ENCODE measurements at places on chromosomes 12 and 14.

GRCh38 chr12:55253281-55253680 lies 8.9 kb downstream of the OR6C74 start:
- DNase-seq, result no peak

DNA sequence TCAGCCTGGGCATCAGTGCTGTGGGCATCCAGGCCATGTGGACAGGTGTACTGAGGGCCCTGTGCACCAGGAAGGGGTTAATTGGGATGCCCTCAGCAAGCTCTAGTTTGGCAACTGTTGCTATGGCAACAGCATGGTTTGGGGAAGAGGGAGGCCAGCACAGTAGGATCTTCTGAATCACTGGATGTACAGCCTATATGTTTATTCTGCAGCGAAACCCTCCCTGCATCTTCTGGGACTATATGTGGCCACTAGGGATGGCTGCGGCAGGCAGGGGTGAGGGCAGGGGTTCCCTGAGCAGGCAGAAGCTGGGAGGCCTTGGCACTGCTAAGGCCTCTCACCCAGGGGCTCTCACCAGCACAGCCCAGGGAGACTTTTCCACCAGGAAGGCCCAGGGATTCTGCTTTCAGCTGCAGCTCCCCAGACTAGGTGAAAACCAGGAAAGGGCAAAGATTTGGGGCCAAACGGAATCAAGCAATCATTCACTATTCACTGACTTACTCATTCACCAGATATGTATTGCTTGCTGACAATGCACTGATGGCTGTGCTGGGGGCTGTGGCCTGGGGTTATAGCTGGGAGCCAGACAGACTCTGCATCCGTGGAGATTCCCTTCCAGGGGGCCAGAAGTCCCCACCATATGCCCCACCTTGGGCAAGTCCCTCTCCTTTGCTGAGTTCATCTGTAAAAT lies 42.8 kb downstream of the IRF2BPL start:
- DNase-seq, result no peak

GRCh38 chr12:13539051-13539450 lies 342.5 kb downstream of the EMP1 start:
- DNase-seq, result no peak

DNA sequence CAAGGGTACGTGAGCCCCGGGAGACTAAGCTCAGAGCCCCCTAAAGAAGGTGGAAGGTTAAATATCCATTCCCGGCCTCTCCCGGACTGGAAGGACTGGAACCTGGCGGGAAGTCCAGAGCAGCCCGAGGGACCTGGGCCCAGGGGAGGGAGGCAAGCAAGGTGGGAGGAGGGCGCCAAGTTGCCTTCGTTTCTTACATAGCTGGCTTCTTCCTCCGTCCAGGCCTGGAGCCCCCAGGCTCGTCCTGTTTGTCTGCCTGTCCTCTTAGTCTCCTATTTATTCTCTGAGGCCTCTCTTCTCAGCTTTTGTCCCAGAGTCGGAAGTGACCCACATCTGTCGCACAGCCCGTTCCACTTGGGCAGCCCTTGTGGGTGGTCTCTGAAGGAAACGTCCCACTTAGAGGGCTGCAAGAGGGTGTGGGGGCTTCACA lies 745 bp downstream of the PCK2 start:
- peak; percentile 36 for DNase-seq

- no peak for DNase-seq
These were observed 162.0 kb upstream of the TMCC3 start for GRCh38 chr12:94812345-94812744.

DNA sequence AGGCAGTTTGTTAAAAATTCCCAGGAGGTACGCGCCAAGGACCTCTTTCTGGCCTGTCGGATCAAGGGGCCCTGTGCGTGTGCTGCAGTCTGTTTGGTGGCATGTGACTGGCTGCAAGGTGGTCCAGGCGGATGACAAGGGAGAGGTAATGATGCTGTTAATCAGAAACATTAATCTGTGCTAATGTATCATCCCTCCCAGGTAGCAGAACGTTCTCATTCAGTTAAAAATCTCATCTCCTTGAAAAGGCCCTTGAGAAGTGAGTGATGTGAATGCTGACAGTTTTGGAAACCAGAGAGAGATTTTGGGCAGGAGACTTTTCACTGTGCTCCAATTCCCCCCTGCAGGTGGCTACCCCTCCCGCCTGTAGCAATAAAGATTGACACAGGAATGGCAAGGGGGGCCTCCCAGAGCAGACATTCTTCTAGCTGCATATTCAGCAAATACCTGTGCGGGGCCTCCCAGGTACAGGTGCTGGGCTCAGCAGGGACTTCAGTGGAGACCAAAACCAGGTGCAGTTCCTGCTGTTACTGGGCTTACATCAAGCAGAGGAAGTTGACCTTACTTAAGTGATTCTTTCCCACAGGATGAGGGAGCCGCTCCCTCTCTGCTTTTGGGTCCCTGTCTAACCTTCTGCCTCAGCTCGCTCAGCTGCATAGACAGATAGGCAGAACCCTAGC lies 364.8 kb downstream of the CACNA1C start:
- DNase-seq, result no peak

- peak; percentile 2 for DNase-seq
These were observed 341.8 kb downstream of the C12orf50 start for GRCh38 chr12:87687362-87687761.

GRCh38 chr14:54475911-54476310 lies 12.9 kb downstream of the GMFB start:
- no peak for DNase-seq

- DNase-seq, result no peak
These were observed 363.2 kb downstream of the GALC start for GRCh38 chr14:87629788-87630187.

DNA sequence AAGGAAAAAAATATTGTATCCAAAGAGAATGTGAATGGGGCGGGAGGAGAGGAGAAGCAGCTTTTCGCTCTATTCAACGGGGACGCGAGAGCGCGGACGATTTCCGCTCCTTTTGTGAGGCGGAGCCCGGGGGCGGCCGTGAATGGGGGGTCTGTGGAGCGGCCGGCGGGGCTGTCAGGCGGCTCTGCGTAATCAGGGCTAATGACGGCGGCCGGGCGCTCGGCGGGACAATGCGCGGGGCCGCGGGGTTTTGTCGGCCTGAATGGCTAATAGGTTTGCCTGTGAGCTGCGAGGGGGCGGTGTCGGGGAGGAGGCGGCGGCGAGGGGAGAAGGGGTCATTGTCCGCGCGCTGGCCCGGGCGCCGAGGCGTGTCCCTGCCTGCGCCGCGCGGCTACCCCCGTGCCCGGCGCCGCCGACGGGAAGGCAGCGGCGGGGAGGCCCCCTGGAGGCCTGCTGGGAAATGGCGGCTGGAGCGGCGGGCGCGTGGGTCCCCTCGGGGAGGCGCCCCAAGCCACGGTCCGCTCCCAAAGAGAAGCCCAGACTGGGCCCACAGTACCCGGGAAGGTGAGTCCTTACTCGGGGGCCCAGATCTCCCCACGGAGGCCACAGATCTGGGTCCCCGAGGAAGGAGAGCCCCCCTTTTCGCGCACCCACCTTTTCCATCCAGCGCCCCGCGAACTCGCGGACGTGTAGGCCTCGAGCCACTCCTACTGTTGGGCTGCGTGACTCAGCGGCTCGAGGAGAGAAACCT lies 6.0 kb downstream of the SIX6 start:
- DNase-seq, result peak; percentile 84

All from nephron progenitor cell (in vitro differentiated cells).